Stomach (tissue), 19 donors: ENCODE measurements at places on chromosomes 5 and 9. TPM values are rescaled to one million over a fixed set of nuclear protein-coding genes. Genes with fewer than 3 reads are reported as not detected.

Gene C5orf46
- polyA plus RNA-seq: not detected

Gene INSYN2B
- polyA plus RNA-seq: not detected

Gene CA9
- polyA plus RNA-seq: 541 TPM

Gene FBLL1
- 0.46 TPM for polyA plus RNA-seq

Gene OR13C3
- not detected for polyA plus RNA-seq

Gene CDX1
- polyA plus RNA-seq: not detected

Gene SPATA9
- polyA plus RNA-seq: not detected
